ENCODE measurements at places on chromosomes 11 and 22. TPM values are rescaled to one million over a fixed set of nuclear protein-coding genes. Genes with fewer than 3 reads are reported as not detected.

ZNF215 gene
- 2.7 TPM for total RNA-seq

PIWIL4 gene
- 2.3 TPM for total RNA-seq

TBX10 gene
- total RNA-seq = not detected

C11orf86 gene
- total RNA-seq = not detected

DEUP1 gene
- total RNA-seq = 0.39 TPM

VSIG2 gene
- total RNA-seq = under 0.01 TPM

CRACR2B gene
- total RNA-seq = 1.2 TPM

ACRV1 gene
- not detected for total RNA-seq

PGR gene
- not detected for total RNA-seq

BBOX1 gene
- total RNA-seq = not detected

STX5 gene
- 64.6 TPM for total RNA-seq

NECTIN1 gene
- 9.0 TPM for total RNA-seq

OR8A1 gene
- not detected for total RNA-seq

DERL3 gene
- total RNA-seq = 1.6 TPM

MGAT3 gene
- 0.54 TPM for total RNA-seq

SERPIND1 gene
- total RNA-seq = not detected

RIN1 gene
- 31.7 TPM for total RNA-seq

OR6A2 gene
- 0.11 TPM for total RNA-seq

RIC3 gene
- 0.39 TPM for total RNA-seq

UPK3A gene
- not detected for total RNA-seq

RTN4R gene
- total RNA-seq = 2.0 TPM

MAP6 gene
- total RNA-seq = 4.7 TPM

KCNJ4 gene
- not detected for total RNA-seq

NCAM1 gene
- total RNA-seq = not detected

TRIM48 gene
- total RNA-seq = not detected

DRICH1 gene
- not detected for total RNA-seq

DDX6 gene
- total RNA-seq = 124 TPM

BRSK2 gene
- total RNA-seq = 0.11 TPM

MCHR1 gene
- total RNA-seq = 0.33 TPM

TSGA10IP gene
- not detected for total RNA-seq
